ENCODE measurements at places on chromosomes 6 and 20. TPM values are rescaled to one million over a fixed set of nuclear protein-coding genes. Genes with fewer than 3 reads are reported as not detected.
A peak's percentile ranks its signal among the peaks of the same experiment; 100 is the strongest.

GRCh38 chr6:43915986-43916923 is 146.2 kb downstream of the VEGFA start:
- peaks cover 3% of the 10 kb centered on the region for H3K4me1 ChIP-seq
- no peak for DNase-seq
- H3K27ac ChIP-seq: peak overlapping the region; percentile 40
- H3K36me3 ChIP-seq: no peaks in the 10 kb centered on the region
- H3K4me3 ChIP-seq: no peak overlapping the region
- no peaks in the 10 kb centered on the region for H3K27me3 ChIP-seq

GRCh38 chr6:81762132-81762531 is 9.7 kb upstream of the TENT5A start:
- H3K27me3 ChIP-seq: peaks cover 2% of the 10 kb centered on the region
- no peak overlapping the region for H3K4me3 ChIP-seq
- H3K4me1 ChIP-seq: no peaks in the 10 kb centered on the region
- DNase-seq: no peak
- H3K27ac ChIP-seq: no peak overlapping the region

DCDC2 gene
- total RNA-seq: 0.15 TPM

SSTR4 gene
- not detected for total RNA-seq

RSPO3 gene
- total RNA-seq: not detected

All from Panc1 (cell line).